ENCODE measurements at places on chromosomes 5 and 9.

DNA sequence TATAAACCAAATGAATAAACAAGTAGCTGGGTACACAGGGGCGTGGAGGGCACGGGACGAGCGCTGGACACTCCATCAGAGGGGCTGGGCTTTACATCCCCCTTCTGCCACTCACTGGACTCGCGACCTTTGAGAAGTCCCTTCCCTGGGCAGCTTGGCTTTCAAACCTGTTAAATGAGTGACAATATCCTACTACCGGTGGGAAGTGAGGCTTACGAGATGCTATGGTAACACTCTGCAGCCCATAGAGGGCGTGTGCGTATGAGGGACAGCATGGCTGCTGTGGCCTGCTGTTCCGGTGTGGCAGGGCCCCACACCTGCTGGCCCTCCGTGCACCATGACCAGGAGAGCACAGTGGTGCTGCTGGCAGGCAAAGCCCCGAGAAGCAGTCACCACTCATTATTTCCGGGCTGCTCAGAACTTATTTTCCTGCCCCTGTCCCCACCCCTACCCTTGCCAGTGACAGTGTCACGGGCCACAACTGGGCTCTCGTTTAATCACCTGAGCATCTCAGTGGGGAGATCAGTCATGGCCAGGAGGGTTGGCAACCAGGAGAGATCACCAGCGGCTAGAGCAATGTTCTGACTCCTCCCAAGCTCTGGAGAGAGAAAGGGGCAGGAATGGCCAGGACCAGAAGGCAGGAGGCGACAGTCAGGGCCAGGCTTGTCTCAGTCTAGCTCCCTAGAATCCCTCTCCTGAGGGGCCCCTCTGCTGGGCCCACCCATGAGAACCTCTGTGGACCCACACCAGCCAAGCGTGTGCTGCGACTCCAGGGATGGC, 10.5 kb downstream of the CLTB start:
- DNase-seq, result no peak

DNA sequence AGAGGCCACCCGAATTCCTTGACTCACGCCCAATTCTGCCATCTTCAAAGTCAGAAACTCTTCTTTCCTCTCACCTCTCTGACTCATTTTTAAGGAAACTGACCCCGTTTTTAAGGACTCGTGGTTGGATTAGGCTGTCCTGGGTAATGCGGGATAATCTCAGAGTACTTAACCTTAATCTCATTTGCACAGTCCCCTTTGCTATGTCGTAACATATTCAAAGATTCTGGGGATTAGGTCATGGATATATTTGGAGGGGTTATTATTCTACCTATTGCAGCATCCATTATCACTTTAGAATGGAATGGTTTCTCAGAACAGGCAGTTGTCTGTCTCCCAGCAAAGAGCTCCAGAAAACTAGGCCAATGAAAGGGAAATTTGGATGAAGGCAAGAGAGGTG, 80.8 kb upstream of the IL12B start:
- no peak for DNase-seq

DNA sequence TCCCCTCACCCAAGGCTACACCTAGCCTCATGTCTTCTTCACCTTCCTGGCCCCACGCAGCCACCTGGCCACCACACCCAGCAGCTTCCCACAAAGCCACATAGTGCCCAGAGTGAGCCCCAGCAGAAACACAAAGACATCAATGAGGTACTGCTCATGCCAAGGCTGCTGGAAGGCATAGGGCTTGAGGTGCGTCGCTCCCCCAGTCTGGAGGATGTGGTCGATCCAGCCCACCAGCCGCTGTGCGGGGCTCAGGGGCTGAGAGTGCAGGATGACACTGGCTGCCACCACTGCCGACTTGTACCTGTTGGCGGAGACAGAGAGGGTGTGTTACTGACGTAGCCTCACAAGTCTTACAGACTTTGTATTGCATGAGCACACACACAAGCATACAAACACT, 15.8 kb upstream of the CAPSL start:
- no peak for DNase-seq

DNA sequence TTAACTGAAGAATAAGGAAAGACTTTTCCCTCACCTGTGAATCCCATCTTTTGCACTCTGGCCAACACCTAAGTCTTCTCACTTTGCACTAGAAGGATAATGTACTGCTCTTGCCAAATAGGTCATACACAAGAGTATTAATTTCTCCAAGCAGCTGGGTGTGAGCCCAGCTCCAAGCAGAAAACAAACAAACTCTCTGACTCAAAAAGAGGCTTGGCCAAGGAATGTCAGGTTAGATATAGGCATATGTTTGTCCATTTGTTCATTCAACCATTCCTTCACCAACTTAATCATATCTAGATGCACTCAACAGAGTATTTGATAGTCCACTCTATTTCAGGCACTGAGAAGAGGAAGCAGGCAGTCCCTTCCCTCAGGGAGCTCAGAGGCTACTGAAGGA, 84.4 kb downstream of the HTR4 start:
- no peak for DNase-seq

DNA sequence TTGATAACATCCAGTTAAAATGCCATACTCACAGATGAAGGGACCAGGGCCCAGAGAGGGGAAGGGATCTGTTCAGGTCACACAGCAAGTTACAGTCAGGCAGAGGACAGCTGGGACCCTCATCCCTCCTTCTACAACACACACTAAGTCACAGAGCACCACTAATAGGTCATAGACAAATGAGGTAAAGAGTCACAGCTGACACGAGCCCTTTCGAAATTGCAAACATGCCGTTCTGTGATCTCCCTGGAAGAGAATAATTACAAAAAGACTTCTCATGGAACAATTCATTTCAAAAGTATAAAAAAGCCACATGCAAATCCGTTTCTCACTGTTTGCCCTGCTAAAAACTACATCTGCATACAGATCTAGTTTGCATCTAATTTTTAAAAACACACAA, 15.5 kb downstream of the IGFBPL1 start:
- no peak for DNase-seq

DNA sequence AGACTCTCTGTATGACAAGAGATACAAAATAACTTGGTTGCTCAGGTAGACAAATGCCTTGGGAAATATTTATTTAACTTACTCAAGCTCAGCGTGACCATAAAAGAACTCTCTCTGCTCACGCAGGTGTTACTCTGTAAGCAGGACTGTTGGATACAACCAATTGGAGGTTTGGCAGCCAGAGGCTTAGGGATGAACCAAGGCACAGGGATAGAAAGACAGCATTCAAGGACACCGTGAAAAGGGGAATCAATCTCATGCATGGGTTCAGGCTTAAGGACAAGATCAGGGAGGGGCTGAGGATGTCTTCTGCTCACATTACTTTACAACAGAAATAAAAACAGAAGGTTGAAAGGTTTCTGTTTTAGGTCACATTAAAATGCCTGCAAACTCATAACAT, 389.0 kb upstream of the BRINP1 start:
- no peak for DNase-seq

DNA sequence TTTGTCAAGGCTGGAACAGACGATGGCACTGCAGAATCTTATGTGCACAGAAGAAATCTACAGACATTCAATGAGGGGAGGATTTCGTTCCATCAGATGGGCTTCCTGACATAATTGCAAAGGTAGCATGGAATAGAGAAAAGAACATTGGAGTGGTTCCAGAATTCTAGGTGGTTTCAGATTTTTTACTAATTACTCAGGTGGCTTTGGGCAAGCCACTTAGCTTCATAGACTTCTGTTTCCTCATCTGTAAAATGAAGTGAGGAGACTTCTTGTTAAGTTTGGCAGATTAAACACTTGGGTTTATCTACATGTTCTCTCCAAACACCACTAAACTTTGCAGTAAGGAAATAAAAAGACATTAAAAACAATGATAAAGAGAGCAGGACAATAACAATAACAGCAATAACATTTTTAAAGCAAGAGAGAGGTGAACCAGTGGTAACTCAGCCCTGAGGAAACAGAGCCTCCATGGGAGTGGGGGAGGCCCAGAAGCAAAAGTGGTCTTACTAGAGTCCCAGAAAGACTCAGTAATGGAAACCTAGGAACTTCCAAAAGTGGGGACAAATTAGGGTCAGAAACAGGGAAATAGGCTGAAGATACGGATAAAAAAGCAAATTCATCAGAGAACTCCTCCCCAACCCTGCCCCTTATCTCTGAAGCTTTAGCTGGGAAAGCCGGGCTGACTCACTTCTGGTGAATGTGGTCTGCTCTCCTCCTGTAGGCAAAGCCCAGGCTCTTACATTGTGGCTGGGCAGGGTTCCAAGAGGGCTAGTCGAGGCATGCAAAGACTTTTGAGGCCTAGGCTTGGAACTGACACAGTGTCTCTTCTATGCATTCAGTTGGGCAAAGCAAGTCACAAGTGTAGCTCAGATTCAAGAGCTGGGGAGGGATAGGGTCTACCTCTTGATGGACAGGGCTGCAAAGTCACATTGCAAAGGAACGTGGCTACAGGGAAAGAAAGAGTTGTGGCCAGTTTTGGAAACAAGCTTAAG, 11.8 kb upstream of the ACTBL2 start:
- no peak for DNase-seq

DNA sequence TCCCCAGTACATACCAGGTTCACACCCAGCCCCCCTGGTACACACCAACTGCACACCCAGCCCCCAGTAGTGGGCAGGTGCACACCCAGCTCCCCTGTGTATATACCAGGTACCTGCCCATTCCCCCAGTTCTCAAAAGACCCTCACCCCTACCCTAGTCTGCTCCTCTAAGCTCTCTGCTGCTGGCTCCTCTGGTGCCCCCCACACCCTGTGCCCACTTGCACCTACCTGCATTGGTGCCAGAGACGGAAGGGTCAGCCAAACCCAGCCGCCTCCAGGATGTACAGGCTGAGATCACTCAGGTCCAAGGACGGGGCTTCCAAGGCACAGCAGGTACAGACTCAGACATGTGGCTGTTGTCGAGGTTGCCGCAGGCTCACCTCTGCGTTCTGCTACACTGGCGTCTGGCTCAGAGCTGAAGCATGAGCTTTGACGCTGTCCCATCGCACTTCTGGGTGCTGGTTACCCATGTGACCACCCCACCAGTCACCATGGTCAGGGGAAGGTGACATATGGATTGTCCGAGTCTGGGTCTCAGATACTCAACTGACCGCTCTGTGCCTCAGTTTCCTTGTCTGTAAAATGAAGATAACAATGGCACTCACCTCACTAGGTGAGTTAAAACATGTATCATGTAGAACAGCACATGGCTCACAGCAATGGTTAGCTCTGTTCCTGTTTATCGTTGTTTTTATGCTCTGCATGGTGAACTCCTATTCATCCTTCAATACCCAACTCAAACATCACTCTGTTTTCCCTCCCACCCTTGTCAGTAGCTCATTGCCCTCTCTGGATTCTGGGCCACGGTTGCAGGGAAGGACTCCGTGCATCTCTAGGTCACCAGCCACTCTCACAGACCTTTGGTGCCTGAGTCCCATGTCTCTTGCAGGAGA, 45.3 kb upstream of the SUSD3 start:
- DNase-seq, result no peak

- DNase-seq, result no peak
These were observed 271.4 kb downstream of the TLE1 start for GRCh38 chr9:81417941-81418340.

DNA sequence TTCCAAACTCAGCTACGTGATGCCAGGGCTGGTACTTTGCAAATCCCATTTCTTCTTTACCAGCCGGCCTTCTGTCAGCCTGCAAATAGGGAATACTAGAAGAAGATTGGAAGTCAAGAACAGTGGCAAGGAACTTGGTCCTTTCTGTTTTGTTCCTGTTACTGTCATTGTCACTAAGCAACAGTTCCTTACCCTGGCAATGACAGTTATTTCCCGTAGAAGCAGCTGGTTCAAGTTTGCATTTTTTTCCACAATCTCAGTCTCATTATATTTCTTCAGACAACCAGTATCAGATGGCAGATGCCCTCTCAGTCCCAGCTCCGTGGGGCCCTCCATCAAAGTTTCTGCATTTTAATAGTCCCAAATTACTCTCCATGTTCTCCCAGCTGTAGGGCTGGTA, 9.1 kb upstream of the C1QTNF2 start:
- no peak for DNase-seq

DNA sequence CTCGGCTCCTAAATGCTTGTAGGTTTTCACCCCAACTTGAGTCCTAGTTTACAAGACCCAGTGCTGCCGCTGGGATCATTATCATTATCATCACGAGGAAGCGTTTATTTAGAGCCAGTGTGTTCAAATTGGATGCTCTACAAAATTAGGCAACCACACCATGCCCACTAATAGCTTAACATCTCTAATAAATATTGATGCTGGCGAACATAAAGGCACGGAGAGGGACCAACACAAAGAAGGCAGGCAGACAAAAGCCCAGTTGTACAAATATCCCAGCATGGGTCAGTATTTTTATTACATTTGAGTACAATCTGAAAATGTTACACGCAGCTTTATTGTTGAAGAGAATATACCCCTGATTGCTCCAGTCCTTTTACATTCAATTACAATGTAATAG, 4.7 kb downstream of the CFAP77 start:
- no peak for DNase-seq

- peak; percentile 71 for DNase-seq
These were observed 11.2 kb downstream of the MSANTD3 start for GRCh38 chr9:100437860-100438805.

DNA sequence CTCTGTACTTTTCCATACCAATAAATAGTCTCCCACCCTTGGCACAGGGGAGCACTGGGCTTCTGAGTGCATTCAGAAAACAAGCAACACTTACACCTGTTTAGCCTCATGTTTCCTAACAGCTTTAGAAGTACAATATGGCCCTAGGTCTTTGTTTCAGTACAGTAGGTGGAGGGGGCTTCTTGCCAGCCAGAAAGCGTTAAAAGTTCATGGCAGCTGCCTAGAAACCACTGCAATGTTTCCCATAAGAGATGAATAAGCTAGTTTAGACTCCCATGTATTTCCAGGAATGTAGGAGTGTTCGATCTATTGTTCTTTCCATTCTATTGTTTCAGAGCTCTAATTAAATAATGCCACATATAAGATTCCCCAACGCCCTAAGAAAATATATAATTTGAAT, 444.8 kb downstream of the ARHGEF28 start:
- DNase-seq, result no peak

- no peak for DNase-seq
These were observed 521.3 kb upstream of the TRPC7 start for GRCh38 chr5:136886608-136887007.

DNA sequence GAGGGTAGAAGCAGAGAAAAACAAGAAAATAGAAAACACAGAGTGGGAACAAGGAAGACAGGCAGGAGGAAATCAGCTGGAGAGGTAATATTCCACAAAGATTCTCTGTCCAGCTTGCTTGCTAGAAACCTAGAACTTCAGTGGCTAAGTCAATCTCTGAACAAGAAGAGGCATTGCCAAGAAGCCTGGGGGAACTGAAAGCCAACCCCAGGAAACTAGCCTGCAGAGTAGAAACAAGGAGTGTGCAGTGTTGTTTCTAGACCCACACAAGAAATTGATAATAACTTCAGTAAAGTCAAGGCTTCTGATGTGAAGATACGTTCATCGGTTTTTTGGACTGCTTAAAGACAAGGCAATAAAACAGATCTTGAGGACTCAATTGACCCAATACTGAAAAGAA, 234.5 kb upstream of the MAP3K1 start:
- DNase-seq, result no peak

Data from liver (tissue), 10 donors.